Stimulated activated CD4-positive, alpha-beta T cell treated with anti-CD3 and anti-CD28 coated beads, Interleukin-12 subunit alpha, Interleukin-12 subunit beta, amount 100 ng/mL, for 48 hours (primary cell): ENCODE measurements at places on chromosomes 1 and 21.

- no peak for DNase-seq
Measured at GRCh38 chr1:82260666-82261065, 459.9 kb downstream of the ADGRL2 start.

- no peak for DNase-seq
Measured at GRCh38 chr1:55068638-55069037, 29.3 kb downstream of the PCSK9 start.

DNA sequence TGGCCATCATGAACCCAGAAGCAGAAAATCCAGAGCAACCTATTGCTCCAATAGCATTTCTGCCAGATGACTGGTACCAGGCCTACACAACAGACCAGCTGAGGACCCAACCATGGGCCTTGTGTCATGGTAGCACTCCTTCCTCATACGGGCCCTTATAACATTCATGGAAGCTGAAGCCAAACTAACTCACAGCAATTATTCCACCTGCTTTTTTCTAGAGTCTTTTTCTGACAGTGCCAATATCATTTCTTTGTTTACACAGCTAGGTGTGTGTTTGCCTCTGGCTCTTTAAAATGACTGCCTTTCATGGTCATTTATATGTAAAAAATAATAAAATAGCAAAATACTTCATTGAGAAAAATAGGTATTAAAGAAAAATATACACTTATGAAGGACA, 3.9 kb upstream of the WDR64 start:
- DNase-seq = no peak

DNA sequence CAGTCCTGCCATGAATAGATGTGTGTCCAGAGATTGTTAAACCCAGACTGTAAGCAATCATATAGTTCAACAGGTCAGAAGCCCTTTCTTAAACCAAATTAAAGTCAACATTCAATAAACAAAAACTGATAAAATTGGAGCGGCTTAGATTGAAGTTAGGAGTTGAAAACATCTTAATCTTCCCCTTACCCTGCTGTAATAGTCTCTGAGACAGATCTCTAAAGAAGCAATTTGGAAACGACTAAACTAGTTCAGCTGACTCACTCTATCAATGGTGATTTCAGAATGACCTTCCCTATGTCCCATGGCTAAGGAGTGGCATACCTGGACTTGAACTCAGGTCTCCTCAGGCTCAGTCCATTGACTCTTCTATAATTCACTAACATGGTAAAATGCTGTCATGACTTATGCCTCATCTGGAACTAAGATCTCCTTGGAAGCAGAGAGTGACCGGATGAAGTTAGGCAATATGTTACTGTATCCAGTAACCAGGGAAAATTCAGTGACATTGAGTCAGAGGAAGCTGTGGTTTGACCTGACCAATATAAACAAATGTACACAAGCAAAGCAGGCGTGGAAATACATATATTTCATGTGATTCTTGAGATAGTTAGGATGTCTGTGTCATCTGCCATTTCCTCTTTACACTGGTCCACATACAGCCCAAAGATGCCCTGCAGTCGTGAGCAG, 30.1 kb downstream of the SGIP1 start:
- no peak for DNase-seq

GRCh38 chr1:99482286-99482685, 163.6 kb upstream of the PALMD start:
- no peak for DNase-seq

DNA sequence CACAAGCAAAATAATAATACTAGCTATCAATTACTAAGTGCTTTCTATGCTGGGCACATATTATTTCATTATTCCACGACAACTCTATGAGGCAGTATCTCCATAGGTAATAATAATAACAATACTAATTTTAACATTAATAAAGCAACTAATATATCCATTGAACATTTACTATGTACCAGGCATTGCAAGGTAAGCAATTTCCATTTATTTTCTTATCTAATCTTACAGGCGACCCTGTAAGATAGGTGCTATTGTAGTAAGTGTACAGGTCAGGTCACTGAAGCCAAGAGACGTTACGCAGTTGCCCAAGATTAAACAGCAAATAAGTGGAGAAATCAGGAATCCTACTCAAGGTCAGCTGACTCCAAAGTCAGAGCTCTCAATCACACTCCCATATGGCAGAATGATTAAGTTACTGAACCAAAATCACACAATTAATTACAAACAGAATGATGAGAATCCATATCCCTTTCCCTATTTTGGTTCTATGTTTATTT, 198.4 kb downstream of the SLC45A1 start:
- no peak for DNase-seq

GRCh38 chr1:245409341-245410195, 254.8 kb downstream of the KIF26B start:
- DNase-seq = no peak

GRCh38 chr1:90706437-90707362, 10.4 kb downstream of the BARHL2 start:
- no peak for DNase-seq

DNA sequence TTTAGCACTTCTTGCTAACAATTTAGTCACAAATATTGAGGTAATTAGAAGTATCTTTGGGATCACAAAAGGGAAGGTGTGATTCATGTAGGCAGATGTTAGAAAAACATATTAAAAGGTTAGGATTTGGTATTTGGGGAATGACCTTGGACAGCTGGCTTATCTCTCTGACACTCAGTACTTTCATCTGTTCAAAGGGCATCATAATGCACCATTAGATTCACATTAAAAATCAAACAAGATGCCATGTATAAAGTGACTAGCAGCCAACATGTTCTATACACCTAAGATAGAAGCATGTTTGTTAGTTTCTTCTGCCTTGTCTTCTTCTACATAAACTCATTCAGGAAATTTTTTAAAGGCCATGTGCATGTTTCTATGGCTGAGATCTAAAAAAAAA, 56.5 kb upstream of the ESRRG start:
- DNase-seq = no peak

DNA sequence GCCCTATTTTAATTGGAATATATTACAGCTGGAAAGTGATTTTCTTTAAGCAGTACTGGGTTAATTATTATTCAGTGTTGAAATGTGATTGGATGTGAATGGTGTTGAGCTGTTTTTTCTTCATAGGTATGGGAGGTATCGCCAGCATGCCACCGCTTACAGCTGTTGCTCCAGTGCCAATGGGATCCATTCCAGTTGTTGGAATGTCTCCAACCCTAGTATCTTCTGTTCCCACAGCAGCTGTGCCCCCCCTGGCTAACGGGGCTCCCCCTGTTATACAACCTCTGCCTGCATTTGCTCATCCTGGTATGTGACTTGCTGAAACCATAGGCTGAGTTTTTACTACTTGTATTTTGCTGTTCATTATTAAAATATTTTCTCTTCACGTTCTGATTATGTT, 107.7 kb downstream of the ITSN1 start:
- no peak for DNase-seq

DNA sequence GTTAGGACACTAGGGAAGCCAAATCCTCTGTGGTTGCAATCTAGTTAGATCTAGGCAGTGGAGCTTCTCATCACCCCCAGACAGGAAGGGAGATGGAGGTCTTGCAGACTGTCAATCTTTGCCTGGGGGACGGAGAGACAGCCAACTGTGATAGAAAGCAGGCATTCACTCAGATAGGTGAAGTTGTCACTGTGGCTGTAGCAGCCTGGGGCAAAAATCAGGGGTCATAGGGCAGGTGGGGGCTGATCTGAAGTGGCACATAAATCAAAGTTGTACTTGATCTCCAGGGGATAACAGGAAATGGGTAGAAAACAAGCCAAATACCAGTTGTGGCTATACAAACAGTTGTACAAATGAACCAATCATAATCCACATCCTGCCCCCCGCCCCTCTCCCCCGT, 620.9 kb upstream of the USP24 start:
- DNase-seq = no peak

GRCh38 chr21:14543983-14544382, 2.1 kb downstream of the SAMSN1 start:
- DNase-seq = no peak

- no peak for DNase-seq
Measured at GRCh38 chr1:115168026-115168425, 78.7 kb upstream of the TSPAN2 start.

DNA sequence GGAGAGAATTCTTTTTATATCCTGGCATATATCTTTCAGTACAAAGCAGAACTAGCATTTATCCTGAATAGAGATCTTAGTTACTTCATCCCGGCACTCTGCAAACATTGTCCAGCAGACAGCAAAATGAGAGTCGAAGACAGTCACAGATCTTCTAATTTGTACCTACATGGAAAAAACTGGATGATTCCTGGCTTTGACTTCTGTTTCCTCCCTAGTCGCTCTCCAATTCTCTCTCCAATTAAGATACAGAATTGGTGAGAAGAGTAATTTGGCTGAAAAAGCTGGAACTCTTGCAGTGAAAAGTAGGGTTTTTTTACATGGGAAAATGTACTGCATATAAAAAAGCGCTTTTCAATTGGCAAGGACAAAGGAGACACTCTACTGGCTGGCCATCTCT, 151.1 kb upstream of the C8B start:
- DNase-seq = no peak

- DNase-seq = no peak
Measured at GRCh38 chr1:118753976-118754375, 234.2 kb downstream of the TBX15 start.

- DNase-seq = no peak
Measured at GRCh38 chr1:6603238-6603914, 707 bp upstream of the KLHL21 start.

DNA sequence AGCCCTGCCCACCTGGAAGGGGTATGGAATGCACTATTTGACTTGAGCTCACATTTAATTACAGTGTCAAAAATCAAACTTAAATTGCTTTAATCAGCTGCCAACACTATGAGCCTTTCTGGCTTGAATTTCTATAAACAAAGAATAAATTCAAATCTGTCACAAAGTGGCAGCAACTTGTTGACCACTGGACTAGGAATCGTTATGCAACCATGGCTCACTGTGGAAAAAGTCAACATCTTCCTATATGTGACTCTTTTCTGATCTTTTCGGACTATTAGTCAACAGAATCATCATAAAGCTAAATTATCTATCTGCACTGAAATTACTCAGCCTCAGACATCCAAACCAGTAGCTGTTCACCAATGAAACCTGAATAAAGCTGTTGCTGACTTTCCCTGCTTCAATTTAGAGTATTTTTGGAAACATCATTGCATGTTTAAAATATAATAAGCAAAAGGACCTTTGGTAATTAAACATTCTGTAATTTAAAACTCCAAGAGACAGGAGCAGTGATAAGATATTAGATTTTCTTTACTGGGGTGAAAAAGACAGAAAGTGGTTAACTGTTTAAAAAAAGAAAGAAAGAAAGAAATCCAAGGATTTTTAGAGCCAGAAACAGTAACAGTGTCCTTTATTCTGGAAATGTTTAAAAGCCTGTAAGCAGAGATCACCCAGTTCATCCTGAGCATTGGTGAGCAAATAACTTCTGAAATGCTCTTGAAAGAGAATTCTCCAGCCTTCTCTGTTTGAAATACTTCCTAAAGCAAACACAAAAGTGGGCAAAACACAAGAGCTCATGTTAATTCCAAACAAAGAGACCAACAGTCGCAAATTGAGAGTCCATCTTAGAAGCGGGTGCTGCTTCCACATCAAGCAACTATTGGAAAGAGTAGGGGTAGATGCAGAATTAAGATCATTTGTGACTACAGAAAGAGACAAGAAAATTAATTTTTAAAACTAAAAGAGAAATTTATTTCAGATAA, 26.2 kb upstream of the ERG start:
- DNase-seq = no peak

DNA sequence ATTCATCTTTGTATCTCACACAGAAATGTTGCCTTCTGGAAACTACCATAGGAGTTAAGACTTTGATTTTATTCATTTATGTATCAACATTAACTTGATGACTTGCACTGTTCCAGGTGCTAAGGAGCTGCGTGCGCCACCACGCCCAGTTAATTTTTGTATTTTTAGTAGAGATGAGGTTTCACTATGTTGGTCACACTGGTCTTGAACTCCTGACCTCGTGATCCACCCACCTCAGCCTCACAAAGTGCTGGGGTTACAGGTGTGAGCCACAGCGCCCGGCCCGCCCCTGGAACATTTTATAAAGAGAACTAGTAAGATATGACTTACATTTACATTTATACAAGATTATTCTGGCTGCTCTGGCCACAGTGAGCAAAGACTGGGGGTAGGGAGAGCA, 252.2 kb downstream of the FAF1 start:
- no peak for DNase-seq

DNA sequence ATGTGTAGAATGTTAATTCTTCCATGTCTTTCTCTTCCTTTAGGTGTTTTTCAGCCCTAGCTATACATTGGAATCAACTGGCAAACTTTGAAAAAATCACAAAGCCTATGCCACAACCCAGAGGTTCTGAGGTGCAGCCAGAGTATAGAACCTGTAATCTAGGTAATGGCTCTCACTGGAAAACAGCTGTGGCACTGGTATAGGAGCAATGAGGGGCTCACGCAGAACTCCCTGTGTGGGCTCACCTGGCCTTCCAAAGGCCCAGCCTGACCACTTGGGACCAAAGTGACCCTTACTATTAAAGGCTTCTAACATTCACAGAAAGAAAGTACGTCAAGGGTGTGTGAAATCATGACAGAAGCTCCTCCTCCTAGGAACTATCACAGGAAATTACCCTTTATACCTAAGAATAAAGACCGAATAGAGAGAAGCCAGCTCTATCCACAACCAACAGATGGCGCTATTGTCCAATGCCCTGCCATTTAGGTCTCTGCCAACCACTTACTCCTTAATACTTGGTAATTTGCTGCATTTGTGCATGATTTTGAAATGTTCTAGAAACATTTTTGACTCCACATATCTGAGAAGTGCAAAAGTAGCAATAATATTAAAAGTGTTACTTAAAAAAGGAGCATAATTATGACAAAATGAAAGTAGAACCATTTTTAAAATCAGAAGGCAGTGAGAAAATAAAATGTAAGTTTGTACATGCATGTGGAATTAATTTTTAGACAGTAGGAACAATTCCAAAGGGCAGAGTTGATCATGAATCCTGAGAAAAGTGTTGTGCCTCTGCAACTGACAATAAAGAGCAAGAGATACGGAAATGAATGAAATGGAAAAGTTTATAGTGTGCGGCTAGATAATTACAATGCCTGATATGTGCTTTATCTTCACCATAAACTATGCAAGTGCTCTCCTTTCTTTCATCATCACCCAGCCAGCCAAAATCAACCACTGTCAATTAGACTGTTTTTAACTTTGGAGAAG, 93.1 kb upstream of the HAO2 start:
- DNase-seq = peak; percentile 11

GRCh38 chr1:194654956-194655355, 1468.5 kb upstream of the B3GALT2 start:
- no peak for DNase-seq

- no peak for DNase-seq
Measured at GRCh38 chr1:1966071-1966740, 37.4 kb downstream of the CFAP74 start.
